ENCODE measurements at places on chromosomes 5 and 9. TPM values are rescaled to one million over a fixed set of nuclear protein-coding genes. Genes with fewer than 3 reads are reported as not detected.

- DNase-seq: peak; percentile 94
These were observed 1.5 kb downstream of the ASS1 start for GRCh38 chr9:130446101-130446861.

- DNase-seq: no peak
These were observed 58.3 kb upstream of the SEMA6A start for GRCh38 chr5:116632890-116633289.

DNA sequence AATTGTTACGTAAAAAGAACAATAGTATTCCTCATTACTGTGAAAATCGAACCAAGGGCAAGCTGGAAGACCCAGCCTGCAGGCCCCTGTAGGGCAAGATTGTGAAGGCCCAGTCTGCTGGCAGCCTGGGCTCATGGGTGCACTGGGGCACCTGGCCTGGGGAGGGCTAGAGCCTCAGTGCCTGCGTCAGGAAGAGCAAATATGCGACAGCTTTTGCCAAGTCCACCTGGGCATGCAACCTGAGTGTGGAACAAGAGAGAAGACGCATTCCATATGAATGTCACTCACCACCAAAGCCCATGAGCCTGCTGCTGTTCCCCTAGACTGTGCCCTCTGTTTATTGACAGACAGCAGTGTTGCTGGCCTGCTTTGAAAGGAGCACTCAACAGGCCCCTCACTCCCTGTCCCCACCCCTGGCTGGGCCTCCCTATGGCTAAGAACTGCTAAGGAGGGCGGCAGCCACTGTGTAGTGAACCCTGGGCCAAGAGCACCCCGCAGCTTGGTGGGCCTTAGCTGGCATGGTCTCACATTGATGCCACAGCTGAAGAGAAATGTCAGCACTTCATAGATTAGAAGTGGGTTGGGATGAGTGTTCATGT, 28.2 kb downstream of the PSD2 start:
- no peak for DNase-seq

DNA sequence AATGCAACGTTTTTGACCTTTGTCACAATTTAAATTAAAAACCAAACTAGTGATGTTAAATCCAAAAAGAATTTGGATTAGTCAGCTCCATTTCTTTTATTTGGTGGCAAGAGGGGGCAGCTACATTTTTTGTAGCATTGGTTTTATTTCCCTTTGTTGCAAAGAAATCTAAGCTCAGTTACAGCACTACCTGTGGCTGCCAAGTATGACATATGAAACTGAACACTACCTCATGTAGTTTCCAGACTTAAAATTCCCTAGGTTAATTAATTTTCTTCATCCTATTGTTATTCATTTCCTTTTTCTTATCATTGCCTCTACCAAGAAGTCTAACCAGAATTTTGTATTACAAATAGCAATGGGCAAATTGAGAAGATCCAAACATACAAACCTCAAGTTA, 393.5 kb downstream of the BRINP1 start:
- no peak for DNase-seq

DNA sequence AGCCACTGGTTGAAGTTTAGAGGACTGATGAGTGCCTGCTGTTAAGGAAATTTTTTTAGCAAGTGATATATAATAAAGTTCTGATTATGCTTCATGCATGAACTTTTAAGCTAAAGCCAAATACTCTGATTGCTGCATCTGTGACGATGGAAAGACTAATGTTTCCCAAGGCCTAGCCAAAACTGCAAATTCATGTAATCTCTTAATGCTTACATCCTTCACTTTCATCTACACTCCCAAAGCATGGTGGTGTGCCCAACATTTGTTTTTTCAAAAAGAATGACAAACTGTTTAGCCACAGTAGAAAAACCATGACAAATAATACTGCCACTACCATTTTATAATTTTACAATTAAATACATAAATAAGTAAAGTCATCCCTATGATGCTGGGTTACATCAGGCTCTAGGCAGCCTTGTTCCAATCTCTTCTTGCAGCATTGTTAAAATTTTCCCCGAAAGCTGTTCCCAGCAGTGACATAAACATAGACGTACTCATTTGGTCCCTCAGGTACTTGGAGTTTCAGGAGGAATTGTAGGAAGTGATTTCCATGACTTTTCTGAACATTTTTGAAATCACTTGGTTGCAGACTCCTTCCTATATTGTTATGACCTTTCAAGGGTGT, 625.3 kb upstream of the DMAC1 start:
- no peak for DNase-seq

DNA sequence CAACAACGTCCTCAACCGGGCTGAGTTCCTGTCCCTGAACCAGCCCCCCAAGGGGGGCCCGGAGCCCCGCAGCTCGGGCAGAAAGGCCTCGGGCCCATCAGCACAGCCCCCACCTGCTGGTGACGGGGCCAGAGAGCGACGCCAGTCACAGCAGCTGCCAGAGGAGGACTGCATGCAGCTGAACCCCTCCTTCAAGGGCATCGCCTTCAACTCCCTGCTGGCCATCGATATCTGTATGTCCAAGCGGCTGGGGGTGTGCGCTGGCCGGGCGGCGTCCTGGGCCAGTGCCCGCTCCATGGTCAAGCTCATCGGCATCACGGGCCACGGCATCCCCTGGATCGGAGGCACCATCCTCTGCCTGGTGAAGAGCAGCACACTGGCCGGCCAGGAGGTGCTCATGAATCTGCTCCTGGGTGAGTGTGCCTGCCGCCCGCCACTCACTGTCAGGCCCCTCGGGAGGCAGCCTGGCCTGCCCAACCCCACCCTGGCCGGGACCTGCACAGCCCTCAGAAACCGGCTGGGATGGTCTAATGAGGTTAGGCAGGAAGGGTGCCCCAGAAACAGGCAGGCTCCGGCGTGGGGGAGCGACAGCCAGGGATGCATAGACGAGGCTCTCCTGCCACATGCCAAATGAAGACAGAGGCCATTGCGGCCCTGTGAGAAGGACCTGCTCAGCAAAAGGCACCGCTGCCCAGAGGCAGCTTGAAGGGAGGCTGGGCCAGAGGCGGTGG, 678 bp downstream of the PLPP7 start:
- no peak for DNase-seq

DNA sequence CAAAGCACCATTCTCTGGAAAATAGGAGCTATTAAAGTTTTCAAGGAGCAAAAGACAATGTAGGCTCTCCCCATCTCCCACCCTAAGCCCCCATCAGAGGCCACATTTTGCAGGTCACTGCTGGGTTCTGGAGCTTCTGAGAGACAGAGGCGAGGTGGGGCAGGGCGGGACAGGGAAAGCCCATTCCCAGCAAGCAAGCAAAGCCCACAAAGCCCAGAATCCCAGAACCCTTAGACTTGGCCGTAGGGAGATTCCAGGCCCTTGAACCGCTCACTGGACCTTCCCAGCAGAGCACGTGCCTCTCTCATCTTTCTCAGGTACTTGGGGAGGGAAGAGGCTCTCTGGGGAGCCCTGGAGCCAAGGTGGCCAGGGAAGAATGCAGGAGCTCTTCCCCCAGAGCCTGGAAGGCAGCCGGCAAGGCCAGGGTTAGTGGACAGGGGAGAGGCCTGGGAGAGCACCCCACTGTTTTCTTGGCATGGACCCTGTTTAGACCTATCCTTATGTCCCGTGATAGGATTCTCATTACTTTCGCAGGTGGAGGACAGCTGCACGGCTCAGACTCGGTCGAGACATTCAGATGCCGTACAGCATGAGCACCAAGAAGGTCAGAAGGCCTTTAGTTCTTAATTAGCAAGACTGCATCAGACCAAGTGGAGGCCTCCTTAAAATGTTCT, 52.4 kb downstream of the ZNF354C start:
- DNase-seq: peak; percentile 32

- DNase-seq: no peak
These were observed 31.7 kb downstream of the UGCG start for GRCh38 chr9:111928359-111928720.

DNA sequence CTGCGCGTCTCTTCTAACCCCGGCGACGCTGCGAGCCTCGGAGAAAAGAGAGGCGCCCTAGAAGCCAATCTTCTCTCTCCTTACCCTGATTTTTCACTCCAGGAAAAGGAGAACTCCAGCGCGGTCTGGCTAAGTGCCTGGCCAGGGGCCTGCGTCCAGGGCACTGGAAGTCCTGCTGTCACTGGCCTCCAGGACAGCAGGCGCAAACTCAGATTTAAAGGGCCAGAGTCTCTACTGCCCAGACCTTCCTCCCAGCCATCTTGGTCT, 553 bp upstream of the FOXB2 start:
- no peak for DNase-seq

- DNase-seq: no peak
These were observed 446.4 kb upstream of the CCNG1 start for GRCh38 chr5:162990856-162991497.

DNA sequence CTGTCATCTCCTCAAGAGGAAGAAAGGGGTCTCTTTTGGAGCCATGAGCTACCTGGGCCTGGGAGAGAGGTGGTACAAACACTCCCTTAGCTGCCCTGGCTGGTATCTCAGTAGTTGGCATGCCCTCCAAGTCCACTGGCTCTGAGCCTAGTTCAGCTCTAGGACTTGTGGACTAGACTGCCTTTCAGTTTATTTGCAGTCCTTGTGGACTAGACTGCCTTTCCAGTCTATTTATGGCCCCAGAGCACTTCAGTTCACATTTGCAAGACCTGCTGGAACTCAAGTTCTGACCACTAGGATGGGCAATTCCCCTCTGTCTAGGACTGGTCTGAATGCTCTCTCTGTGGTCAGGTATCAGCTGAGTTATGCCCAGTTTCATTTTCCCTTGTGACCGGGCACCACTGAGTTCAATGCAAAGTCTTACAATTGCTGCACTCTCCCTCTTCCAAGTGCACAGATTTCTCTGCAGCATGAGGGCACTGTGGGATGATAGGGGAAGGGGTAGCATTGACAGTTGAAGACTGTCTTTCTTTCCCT, 1019.0 kb downstream of the TAF11L14 start:
- DNase-seq: no peak

GRCh38 chr5:142175039-142175438, 66.5 kb downstream of the NDFIP1 start:
- no peak for DNase-seq

TAF11L11 gene
- not detected for total RNA-seq

CRHBP gene
- 1.3 TPM for total RNA-seq

NUDCD2 gene
- 11.8 TPM for total RNA-seq

CDH18 gene
- not detected for total RNA-seq

Data from Right ventricle myocardium inferior (tissue), 1 donor.